Calu3 (cell line): ENCODE measurements at places on chromosomes 1 and 21. TPM values are rescaled to one million over a fixed set of nuclear protein-coding genes. Genes with fewer than 3 reads are reported as not detected.

GRCh38 chr1:63575340-63575826 lies 17.8 kb upstream of the PGM1 start:
- no peaks in the 10 kb centered on the region for H3K36me3 ChIP-seq
- no peak overlapping the region for H3K27ac ChIP-seq
- DNase-seq: peak; percentile 35
- H3K27me3 ChIP-seq: no peaks in the 10 kb centered on the region

GRCh38 chr1:79716447-79716846 lies 709.9 kb upstream of the ADGRL4 start:
- H3K27ac ChIP-seq: no peak overlapping the region
- H3K4me1 ChIP-seq: no peaks in the 10 kb centered on the region

DNA sequence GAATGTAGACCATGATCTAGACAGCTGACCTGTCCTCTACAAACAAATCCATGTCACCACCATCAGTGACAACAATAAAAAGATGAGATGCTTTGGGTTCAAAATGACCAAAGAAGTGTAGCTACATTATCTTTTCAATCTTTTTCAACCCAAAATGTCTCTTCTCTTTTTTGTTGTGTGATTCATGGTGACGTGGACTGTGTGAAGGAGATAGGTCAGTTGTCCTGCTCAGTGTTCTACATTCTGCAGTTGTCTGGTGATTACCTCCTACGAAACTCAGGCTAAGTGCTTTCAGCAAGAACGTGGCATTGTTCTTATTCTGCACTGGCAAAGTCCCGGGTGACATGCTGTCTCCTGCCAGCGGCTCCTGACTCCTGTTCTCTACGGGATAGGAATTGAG lies 73.1 kb downstream of the PRKAB2 start:
- no peaks in the 10 kb centered on the region for H3K36me3 ChIP-seq
- no peaks in the 10 kb centered on the region for H3K4me1 ChIP-seq
- H3K4me3 ChIP-seq: no peak overlapping the region
- DNase-seq: no peak
- H3K27me3 ChIP-seq: peaks cover 61% of the 10 kb centered on the region

GRCh38 chr1:117537291-117537920 lies 68.4 kb upstream of the TENT5C start:
- no peaks in the 10 kb centered on the region for H3K4me1 ChIP-seq
- H3K36me3 ChIP-seq: no peaks in the 10 kb centered on the region

GRCh38 chr1:193487722-193488121 lies 301.3 kb upstream of the B3GALT2 start:
- H3K27me3 ChIP-seq: no peaks in the 10 kb centered on the region
- H3K27ac ChIP-seq: no peak overlapping the region
- no peaks in the 10 kb centered on the region for H3K36me3 ChIP-seq
- H3K4me3 ChIP-seq: no peak overlapping the region
- no peak for DNase-seq
- H3K4me1 ChIP-seq: peaks cover 9% of the 10 kb centered on the region

GRCh38 chr1:161258439-161259344 lies at the start of gene PCP4L1:
TSS of gene PCP4L1 (plus strand) at chr1:161258745. CDS start at chr1:161258975, 230 bp downstream.
- H3K4me3 ChIP-seq: peak within 1 kb of the TSS; percentile 68
- H3K4me1 ChIP-seq: peaks cover 34% of the 10 kb centered on the region
- H3K27me3 ChIP-seq: peaks cover 60% of the 10 kb centered on the region

GRCh38 chr1:22920026-22920733 lies 52.5 kb downstream of the LACTBL1 start:
- H3K36me3 ChIP-seq: no peaks in the 10 kb centered on the region
- no peaks in the 10 kb centered on the region for H3K4me1 ChIP-seq
- DNase-seq: no peak
- H3K27ac ChIP-seq: no peak overlapping the region
- no peak overlapping the region for H3K4me3 ChIP-seq

DNA sequence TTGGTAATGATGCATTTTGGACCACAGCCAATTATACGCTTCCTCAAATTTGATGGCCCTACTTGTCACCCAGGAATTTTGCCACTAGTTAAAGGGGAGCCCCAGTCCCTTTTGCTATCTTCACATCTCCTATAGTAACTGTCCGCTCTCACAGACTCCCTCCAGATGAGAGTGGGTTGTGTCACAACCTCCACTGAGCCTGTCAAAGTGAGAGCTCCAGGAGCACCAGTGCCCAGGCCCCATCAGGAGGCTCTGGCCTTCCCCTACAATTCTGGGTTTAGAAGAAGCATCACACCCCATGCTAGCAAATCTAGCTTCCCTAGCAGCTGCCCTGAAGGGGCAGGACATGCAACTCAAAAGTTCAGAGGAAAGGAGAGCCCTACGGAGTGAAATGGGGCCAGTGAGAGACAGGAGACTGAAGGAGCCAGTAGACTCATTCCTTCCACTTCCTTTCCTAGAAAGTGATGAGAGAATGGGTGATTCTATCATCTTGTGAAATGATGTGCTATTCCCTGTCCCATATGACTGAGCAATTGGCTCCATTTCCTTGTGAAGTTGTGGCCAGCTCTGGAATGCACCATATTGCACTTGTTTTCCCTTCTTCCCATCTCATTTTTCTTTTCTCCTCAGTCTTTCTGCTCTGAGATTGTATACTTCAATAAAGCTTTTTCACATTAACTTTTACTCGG lies 541.3 kb downstream of the DPYD start:
- no peaks in the 10 kb centered on the region for H3K36me3 ChIP-seq
- peaks cover 6% of the 10 kb centered on the region for H3K4me1 ChIP-seq
- no peak for DNase-seq

DNA sequence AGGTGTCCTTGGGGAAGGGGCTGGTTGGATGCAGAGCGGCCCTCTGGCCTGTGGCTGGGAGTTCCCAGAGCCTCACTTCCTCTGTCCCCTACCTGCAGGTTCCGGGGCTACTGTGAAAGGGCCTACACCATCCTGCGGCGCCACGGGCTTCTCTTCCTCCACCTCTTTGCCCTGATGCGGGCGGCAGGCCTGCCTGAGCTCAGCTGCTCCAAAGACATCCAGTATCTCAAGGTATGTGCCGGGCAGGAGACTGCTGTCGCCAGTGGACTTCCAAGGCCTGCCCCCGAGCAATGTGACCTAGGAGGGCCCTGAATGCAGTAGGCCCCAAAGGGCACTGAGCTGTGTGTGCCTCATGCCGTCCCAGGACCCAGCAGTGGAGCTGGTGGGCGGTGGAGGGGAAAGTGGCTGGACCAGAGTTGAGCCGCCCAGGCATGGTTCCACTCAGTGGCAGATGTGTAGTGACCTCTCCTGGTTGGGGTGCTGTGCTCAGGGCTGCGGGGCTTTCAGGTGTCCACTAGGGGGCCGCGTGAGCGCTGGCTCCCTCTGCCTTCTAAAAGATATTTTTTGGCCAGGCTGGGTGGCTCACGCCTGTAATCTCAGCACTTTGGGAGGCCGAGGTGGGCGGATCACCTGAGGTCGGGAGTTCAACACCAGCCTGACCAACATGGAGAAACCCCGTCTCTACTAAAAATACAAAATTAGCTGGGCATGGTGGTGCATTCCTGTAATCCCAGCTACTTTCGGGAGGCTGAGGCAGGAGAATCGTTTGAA lies 73.4 kb downstream of the PIK3CD start:
- DNase-seq: peak; percentile 69
- H3K4me3 ChIP-seq: no peak overlapping the region
- peaks cover 11% of the 10 kb centered on the region for H3K36me3 ChIP-seq
- H3K4me1 ChIP-seq: no peaks in the 10 kb centered on the region
- no peaks in the 10 kb centered on the region for H3K27me3 ChIP-seq

GRCh38 chr1:90763930-90764329 lies 46.8 kb upstream of the BARHL2 start:
- no peaks in the 10 kb centered on the region for H3K36me3 ChIP-seq
- H3K4me3 ChIP-seq: no peak overlapping the region
- DNase-seq: no peak
- no peaks in the 10 kb centered on the region for H3K27me3 ChIP-seq
- no peak overlapping the region for H3K27ac ChIP-seq

DNA sequence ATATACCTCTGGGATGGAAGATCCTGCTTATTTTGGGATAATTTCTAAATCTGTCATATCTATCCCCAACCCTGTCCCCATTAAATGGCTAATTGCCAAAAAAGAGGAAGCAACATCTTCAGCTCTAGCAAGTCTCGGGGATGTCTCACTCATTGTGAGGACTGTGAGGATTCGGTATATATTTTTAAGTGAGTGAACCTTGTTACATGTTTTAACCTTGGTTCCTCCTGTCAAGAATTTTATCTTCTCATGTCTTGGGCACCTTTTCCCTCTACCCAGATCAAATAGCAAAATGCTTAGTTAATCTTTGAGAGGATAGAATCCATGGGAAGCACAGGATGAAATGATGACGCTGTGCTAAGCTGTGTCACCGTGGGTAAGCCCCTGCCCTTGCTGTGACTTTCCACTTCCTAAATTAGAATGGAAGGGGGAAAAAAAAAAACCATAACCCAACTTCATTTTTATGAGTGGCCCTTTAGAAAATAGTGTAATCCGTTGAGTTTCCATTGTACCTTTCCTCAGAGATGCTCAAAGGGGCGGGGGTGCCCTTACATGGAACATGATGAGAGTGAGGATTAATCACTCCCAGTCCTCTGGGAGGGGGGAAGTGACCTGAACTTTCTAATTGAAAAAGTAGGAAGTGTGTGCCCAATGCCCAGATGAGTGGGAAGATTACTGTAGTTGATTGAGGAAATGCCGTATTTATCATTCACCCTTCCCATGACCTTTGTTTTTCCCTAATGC lies 7.6 kb downstream of the ATP1A1 start:
- no peaks in the 10 kb centered on the region for H3K27me3 ChIP-seq
- DNase-seq: no peak
- peak overlapping the region; percentile 79 for H3K4me3 ChIP-seq
- H3K36me3 ChIP-seq: peaks cover 57% of the 10 kb centered on the region
- H3K4me1 ChIP-seq: peaks cover 39% of the 10 kb centered on the region

DNA sequence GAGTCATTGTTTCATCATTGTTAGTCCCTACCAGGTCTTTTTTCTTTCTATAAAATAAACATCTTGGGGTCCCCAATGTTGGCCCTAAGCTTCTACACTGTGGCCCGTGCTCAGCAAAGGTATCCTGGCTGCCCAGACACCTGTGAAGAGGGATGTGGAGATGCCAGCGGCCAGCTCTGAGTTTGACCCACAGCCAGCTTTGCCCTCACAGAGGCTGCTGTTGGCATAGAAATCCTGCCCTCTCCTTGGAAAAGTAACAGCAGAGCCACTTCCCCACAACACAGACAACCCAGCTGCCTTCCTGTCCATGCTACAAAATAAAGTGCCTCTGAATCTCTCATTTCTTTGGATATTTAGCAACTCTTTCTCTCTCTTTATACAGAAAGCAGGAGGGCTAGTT lies 6.0 kb downstream of the TRIM62 start:
- no peak overlapping the region for H3K4me3 ChIP-seq
- H3K36me3 ChIP-seq: peaks cover 9% of the 10 kb centered on the region
- no peaks in the 10 kb centered on the region for H3K27me3 ChIP-seq
- peaks cover 11% of the 10 kb centered on the region for H3K4me1 ChIP-seq
- DNase-seq: no peak

DNA sequence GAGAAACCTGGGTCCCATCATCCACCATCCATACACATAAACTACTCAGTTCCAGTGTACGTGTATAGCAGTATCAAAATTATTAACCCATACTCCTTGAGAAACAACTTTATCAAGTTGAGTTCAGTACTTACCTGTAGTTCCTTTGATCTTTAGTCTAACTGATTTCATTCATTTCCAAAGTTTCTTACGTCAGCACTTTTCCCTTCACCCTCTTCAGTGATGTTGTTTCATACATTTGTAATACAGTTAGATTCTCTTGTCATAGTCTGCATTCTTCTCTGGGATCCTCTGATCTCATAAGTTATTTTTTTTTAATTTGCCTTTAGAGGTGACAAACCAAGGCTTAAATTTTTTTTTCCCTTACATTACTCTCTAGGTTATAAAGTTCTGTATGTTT lies 143.2 kb downstream of the PIK3R3 start:
- H3K4me3 ChIP-seq: no peak overlapping the region
- H3K36me3 ChIP-seq: no peaks in the 10 kb centered on the region
- no peak overlapping the region for H3K27ac ChIP-seq

DNA sequence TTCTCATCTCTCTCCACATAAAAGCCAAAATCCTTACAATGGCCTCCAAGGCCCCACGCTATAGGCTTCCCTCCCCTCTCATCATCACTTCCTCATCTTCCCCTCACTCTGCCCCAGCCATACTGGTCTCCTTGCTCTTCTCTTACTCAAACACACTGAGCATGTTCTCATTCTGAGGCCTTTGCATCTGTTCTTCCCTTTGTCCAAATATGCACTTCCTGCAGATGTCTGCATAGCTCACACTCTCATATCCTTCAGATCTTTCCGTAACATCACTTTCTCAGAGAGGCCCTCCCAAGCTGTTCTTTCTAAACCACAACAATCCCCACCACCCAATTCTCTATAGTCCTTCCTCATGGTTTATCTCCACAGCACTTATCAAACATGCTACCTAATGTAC lies 284.1 kb downstream of the HHIPL2 start:
- no peak for DNase-seq
- no peak overlapping the region for H3K27ac ChIP-seq
- no peak overlapping the region for H3K4me3 ChIP-seq
- no peaks in the 10 kb centered on the region for H3K4me1 ChIP-seq
- H3K27me3 ChIP-seq: no peaks in the 10 kb centered on the region
- H3K36me3 ChIP-seq: no peaks in the 10 kb centered on the region

GRCh38 chr1:245965398-245965797 lies 541.7 kb downstream of the SMYD3 start:
- H3K4me3 ChIP-seq: no peak overlapping the region
- no peak overlapping the region for H3K27ac ChIP-seq
- no peaks in the 10 kb centered on the region for H3K4me1 ChIP-seq

DNA sequence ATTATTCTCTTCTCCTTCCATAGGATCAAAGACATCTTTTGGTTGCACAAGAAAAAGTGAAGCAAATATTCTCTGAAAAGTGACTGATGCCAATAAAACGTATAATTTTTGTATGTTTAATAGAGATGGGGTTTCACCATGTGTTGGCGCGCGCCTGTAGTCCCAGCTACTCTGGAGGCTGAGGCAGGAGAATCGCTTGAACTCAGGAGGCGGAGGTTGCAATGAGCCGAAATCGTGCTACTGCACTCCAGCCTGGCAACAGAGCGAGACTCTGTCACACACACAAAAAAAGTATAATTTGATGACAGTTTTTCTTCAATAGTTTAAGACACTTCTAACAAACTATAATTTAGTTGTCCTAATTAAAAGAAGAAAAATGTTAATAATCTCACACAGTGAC lies 23.8 kb downstream of the ANP32E start:
- no peak overlapping the region for H3K4me3 ChIP-seq
- no peaks in the 10 kb centered on the region for H3K27me3 ChIP-seq
- H3K27ac ChIP-seq: no peak overlapping the region
- peaks cover 24% of the 10 kb centered on the region for H3K4me1 ChIP-seq

DNA sequence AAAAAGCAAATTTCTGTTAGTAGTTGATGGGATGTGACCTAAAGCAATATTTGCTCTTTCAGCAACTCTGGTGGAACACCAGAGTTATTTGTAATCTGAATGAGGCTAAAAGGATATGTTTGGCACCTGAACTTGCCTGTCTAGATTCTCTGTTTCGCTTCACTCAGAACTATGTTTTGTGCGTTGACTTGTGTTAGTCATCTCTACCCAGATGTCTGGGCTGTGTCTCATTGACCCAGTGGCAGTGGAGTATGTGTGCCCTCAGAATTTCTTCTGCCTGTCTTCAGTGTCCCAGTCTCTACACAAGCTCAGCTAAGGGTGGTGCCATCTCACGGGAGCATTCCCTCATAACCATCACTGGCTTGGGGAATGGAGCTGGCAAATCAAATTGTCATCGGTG lies 13.9 kb downstream of the KCNK1 start:
- no peak for DNase-seq
- peaks cover 5% of the 10 kb centered on the region for H3K36me3 ChIP-seq
- no peak overlapping the region for H3K27ac ChIP-seq
- H3K4me3 ChIP-seq: no peak overlapping the region
- no peaks in the 10 kb centered on the region for H3K27me3 ChIP-seq

Gene RHD
- not detected in 2 replicates for total RNA-seq

Gene C1QA
- total RNA-seq: not detected in 2 replicates

Gene RHOU
- 6.5 and 8.2 TPM in 2 replicates for total RNA-seq

Gene AKNAD1
- total RNA-seq: not detected in 2 replicates
